Activated CD8-positive, alpha-beta T cell treated with anti-CD3 and anti-CD28 coated beads for 36 hours (primary cell): ENCODE measurements at places on chromosomes 12 and 14. TPM values are rescaled to one million over a fixed set of nuclear protein-coding genes. Genes with fewer than 3 reads are reported as not detected.

GRCh38 chr14:50447461-50447860 is 50.8 kb upstream of the CDKL1 start:
- H3K27ac ChIP-seq, result no peak overlapping the region
- H3K27me3 ChIP-seq, result no peaks in the 10 kb centered on the region
- no peak overlapping the region for H3K4me3 ChIP-seq
- DNase-seq, result no peak

The TMEM63C gene
- total RNA-seq, result 3.6 TPM

The CDKL1 gene
- 7.7 TPM for total RNA-seq

- DNase-seq, result no peak
- H3K27me3 ChIP-seq, result no peaks in the 10 kb centered on the region
- H3K27ac ChIP-seq, result no peak overlapping the region
- H3K4me3 ChIP-seq, result no peak overlapping the region
- no peaks in the 10 kb centered on the region for H3K4me1 ChIP-seq
Measured at GRCh38 chr12:58500399-58500798, 419.9 kb downstream of the LRIG3 start.

The GPR135 gene
- total RNA-seq, result 1.5 TPM

- no peak overlapping the region for H3K4me3 ChIP-seq
- H3K27ac ChIP-seq, result no peak overlapping the region
- no peaks in the 10 kb centered on the region for H3K36me3 ChIP-seq
- H3K4me1 ChIP-seq, result peaks cover 24% of the 10 kb centered on the region
Measured at GRCh38 chr14:64723691-64724577, 19.7 kb downstream of the PLEKHG3 start.

DNA sequence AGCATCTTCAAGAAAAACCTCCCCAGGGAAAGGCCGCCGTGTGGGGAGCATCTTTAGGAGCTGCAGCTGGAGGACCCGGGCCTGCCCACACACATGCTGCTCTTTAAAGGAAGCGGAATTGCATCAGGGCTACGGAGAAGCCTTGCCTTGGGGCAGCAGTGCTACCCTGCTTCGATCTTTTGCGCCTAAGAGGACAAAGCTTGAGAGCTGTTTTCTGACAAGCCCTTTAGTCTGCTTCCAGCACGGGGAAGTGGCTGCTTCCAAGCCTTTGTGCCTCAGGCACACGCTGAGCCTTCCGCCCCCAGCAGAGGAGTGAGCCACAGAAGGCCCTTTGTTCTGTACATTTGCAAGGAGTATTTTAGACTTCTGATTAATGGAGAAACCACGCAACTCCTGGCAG is 31.5 kb downstream of the COA8 start:
- no peak overlapping the region for H3K27ac ChIP-seq
- no peak overlapping the region for H3K4me3 ChIP-seq
- H3K4me1 ChIP-seq, result peaks cover 2% of the 10 kb centered on the region
- H3K36me3 ChIP-seq, result peaks cover 2% of the 10 kb centered on the region
- H3K27me3 ChIP-seq, result no peaks in the 10 kb centered on the region
- DNase-seq, result no peak

The PUS1 gene
- 71.7 TPM for total RNA-seq

DNA sequence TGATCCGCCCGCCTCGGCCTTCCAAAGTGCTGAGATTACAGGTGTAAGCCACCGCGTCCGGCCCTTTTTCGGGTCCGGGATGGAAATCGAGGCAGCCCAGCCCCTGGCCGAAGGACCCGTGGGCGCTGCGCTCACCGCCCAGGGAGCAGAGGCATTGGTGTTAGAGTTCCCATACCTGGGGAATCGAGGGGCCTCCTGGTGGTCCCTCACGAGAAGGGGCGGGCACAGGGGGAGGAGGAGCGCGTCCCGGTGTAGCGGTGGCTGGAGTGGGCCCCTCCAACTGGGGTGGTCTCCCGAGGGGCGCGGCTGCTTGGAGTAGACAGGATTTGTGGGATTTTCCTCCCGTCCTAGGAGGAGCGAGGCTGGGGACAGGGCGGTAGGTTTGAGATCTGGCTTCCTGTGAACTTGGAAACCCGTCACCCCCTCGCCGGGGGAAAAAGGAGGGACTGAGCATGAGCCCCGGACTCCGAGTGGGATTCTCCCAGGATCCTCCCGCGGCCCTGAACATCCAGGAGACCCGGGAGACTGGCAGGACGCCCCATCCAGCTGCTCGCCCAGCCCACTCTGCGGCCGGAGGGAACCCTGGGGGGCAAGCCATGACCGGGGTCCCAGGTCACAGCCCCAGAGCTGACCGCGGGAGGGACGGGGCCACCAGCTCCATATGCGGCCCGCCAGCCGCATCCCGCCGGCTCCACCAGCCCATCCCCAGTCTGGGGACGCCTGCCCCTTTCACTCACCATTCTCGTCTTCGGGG is 70.9 kb downstream of the ASCL4 start:
- DNase-seq, result no peak
- no peak overlapping the region for H3K27ac ChIP-seq
- peaks cover 51% of the 10 kb centered on the region for H3K27me3 ChIP-seq
- H3K36me3 ChIP-seq, result no peaks in the 10 kb centered on the region
- H3K4me3 ChIP-seq, result no peak overlapping the region
- H3K4me1 ChIP-seq, result peaks cover 5% of the 10 kb centered on the region

- no peak overlapping the region for H3K27ac ChIP-seq
- peaks cover 23% of the 10 kb centered on the region for H3K4me1 ChIP-seq
- H3K4me3 ChIP-seq, result peak overlapping the region; percentile 97
Measured at GRCh38 chr14:20306079-20306423, 300 bp upstream of the TTC5 start.

GRCh38 chr12:51910168-51910567 is 2.9 kb downstream of the ACVRL1 start:
- no peaks in the 10 kb centered on the region for H3K4me1 ChIP-seq
- H3K27ac ChIP-seq, result no peak overlapping the region
- DNase-seq, result no peak

The ADAM21 gene
- not detected for total RNA-seq

DNA sequence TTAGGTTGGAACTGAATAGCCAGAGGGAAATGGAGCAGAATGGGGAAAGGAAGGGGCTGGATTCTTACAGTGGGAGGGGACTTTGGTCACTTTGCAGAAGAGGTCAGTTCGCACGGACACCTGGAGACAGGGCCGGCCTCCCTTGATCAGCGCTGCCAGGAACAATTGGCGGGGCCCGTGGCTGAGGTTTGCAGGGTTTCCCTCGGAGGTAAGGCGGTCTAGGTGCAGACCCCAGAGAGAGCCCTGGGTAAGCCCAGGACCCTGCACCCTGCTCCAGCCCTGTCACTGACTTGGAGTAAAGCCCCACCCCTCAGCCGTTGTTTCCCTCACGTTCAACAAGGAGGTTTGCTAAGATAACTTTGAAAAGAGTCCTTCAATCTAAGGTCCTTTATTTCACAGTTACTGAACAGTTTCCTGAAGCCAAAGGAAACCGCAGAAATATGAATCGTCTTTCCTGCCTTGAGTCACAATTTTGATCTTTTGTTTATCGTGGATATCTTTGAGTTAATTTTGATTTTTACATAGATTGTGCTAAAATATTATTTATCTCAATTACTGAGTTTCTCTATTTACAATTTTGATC is 231.4 kb upstream of the RTL1 start:
- peaks cover 10% of the 10 kb centered on the region for H3K27me3 ChIP-seq
- no peak overlapping the region for H3K4me3 ChIP-seq
- H3K36me3 ChIP-seq, result no peaks in the 10 kb centered on the region
- no peak overlapping the region for H3K27ac ChIP-seq

GRCh38 chr12:124746649-124747425 is 116.8 kb downstream of the SCARB1 start:
- H3K36me3 ChIP-seq, result no peaks in the 10 kb centered on the region
- DNase-seq, result no peak
- H3K4me3 ChIP-seq, result no peak overlapping the region
- peaks cover 18% of the 10 kb centered on the region for H3K4me1 ChIP-seq

The STXBP6 gene
- total RNA-seq, result not detected

GRCh38 chr12:32105986-32106516 is 596 bp upstream of the BICD1 start:
- peak overlapping the region; percentile 72 for H3K27ac ChIP-seq
- H3K4me3 ChIP-seq, result peak overlapping the region; percentile 97
- H3K27me3 ChIP-seq, result peaks cover 2% of the 10 kb centered on the region
- no peaks in the 10 kb centered on the region for H3K36me3 ChIP-seq
- DNase-seq, result no peak
- H3K4me1 ChIP-seq, result peaks cover 25% of the 10 kb centered on the region

DNA sequence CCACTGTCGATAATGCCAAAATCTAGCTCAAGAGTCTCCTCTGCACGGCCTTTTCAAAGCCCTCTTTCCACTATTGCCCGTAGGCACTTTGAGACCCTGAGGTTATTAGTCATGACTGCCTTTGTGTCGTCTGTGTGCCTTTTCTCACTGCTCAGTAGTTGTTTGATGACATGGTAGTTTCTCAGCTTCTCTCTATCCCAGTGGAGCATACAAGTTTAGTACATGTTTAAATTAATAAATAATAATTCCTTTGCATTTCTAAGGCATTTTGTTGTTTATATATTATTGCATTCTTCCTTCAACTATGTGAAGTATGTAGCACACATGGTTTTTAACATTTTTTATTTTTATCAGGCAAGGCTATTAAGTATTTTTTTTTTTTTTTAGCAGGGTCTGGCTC is 458.1 kb downstream of the PCNX1 start:
- no peaks in the 10 kb centered on the region for H3K27me3 ChIP-seq
- peaks cover 41% of the 10 kb centered on the region for H3K4me1 ChIP-seq
- H3K36me3 ChIP-seq, result peaks cover 14% of the 10 kb centered on the region
- H3K27ac ChIP-seq, result no peak overlapping the region
- no peak overlapping the region for H3K4me3 ChIP-seq

The RNF212B gene
- total RNA-seq, result not detected
